Ovary (tissue), 10 donors: ENCODE measurements at places on chromosomes 1 and 21. TPM values are rescaled to one million over a fixed set of nuclear protein-coding genes. Genes with fewer than 3 reads are reported as not detected.

DNA sequence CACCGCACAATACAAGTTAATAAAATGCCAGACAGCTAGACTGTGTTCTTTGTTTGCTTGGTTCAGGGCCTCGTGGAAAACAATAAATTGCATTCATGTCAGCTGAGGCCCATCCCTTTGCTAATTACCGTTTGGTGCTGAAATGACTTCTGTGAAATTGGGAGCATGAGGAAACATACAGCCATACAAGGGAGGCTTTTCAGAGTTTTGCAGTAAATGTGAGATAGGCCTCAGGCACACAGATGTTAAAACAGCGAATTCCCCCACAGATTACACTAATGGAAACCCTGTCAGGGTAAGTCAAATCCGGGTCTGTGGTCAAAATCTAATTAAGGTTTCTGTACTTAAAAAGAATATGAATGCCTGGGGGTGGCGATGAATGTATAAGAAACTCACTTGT, 173.5 kb upstream of the LMO4 start:
- DNase-seq = no peak

DNA sequence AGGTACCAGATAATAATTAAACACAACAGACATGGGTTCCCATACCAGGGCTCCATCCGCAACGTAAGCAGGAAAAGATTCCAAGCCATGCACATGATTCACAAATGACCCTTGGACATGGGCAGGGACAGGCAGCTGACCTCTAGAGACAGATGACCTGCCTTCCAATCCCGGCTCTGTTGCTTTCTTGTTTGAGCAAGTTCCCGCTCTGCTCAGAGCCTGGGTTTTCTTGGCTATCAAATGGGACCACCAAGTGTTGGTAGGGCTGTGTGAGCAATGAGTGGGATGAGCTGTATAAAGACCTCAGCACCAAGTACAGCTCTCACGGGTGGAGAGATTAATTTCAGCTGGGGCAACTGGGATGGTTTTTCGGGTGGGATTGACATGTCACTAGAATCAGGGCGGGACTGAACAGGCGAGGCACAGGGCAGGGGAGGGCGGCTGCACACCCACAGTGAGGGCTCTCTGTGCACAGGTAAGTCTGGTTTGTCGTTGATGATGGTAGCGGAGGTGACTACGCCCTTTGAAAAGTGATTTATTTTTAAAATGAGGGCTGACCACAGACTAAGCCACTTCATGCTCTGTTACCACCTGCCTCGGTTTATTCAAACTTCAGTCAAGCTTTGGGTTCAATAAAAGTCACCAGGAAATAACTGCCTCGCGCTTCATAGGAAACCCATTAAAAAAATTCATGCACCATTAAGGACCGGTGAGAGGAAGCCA, 57.5 kb upstream of the IFFO2 start:
- no peak for DNase-seq

- no peak for DNase-seq
Measured at GRCh38 chr21:41381731-41382130, 19.9 kb downstream of the MX2 start.

The AMY1C gene
- 24.8 TPM for total RNA-seq

GRCh38 chr1:116115476-116116439, 4.6 kb downstream of the MAB21L3 start:
- DNase-seq = no peak

The GABRD gene
- 0.33 TPM for total RNA-seq

- DNase-seq = peak; percentile 47
Measured at GRCh38 chr1:203630697-203631096, 4.1 kb downstream of the ATP2B4 start.

The RNU1-1 gene
- total RNA-seq = 3,807 TPM

- no peak for DNase-seq
Measured at GRCh38 chr1:234670967-234671626, 61.1 kb upstream of the IRF2BP2 start.

The ITLN1 gene
- 23.1 TPM for total RNA-seq

- no peak for DNase-seq
Measured at GRCh38 chr1:111628153-111628552, 8.6 kb downstream of the RAP1A start.

DNA sequence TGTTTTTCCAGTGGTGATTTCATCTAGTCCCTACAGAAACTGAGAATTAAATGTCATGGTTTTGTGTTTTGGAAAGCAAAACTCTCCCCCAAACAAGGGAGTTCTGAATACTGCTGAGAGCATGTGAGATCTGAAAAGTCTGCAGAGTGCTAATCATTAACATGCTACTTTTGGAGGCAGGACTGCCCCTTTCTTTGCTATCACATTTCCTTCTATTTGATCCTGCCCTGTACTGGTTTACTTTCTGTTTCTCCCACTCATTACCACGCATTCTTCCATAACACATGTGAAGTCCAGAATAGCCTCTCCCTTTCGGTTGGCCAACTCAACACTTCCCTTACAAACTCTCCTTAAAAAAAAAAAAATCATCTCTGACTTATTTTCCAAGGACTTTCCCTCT, 63.6 kb downstream of the GADD45A start:
- no peak for DNase-seq

DNA sequence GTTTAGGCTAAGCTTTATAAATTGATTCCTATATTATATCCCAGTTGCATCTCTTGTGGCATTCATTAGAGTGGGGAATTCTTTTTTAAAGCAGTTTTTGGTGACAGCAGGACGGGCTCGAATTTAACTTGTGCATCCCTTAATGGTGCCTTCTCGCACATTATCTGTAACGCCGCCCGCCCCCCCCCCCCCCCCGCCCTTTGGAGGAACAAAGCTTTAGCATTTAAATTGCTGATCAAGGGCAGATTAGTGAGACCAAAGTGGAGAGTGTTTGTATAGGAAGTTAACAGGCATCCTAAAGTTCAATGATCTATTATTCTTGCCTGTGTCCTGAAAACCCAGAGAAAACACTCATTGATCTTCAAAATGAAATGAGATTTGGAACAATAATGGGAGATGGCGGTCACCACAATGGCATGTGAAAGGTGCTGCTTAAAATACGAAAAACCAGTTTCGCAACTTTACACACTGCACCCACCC, 2.2 kb downstream of the LMO4 start:
- no peak for DNase-seq

DNA sequence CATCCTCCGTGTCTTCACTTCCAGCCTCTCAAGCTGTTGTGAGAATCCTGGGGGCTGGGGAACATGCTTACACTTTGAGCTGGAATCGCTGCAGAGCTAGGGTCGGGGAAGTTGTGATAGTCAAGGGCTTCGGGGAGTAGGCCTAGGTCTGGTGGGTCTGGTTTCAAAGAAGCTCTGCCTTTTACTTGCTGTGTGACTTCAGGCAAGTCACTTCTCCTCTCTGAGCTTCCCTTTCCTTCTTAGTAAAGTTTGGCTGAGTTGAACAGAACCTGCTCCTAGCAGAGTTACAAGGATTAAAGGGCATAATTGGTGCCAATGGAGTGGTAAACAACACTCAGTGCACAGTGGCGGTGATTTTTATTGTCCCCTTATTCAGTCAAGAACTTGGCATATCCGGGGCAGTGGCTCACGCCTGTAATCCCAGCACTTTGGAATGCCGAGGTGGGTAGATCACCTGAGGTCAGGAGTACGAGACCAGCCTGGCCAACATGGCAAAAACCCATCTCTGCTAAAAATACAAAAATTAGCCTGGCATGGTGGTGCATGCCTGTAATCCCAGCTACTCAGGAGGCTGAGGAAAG, 25.7 kb downstream of the ARHGEF19 start:
- no peak for DNase-seq

The CHRM3 gene
- total RNA-seq = 39.9 TPM

- DNase-seq = no peak
Measured at GRCh38 chr1:240193679-240194078, 102.0 kb downstream of the FMN2 start.

GRCh38 chr1:169149555-169150286, 43.2 kb downstream of the ATP1B1 start:
- DNase-seq = no peak
